Stimulated activated CD8-positive, alpha-beta memory T cell treated with anti-CD3 and anti-CD28 coated beads, Interleukin-15, amount 100 ng/mL, for 1 hour (primary cell): ENCODE measurements at places on chromosomes 5 and 9.

DNA sequence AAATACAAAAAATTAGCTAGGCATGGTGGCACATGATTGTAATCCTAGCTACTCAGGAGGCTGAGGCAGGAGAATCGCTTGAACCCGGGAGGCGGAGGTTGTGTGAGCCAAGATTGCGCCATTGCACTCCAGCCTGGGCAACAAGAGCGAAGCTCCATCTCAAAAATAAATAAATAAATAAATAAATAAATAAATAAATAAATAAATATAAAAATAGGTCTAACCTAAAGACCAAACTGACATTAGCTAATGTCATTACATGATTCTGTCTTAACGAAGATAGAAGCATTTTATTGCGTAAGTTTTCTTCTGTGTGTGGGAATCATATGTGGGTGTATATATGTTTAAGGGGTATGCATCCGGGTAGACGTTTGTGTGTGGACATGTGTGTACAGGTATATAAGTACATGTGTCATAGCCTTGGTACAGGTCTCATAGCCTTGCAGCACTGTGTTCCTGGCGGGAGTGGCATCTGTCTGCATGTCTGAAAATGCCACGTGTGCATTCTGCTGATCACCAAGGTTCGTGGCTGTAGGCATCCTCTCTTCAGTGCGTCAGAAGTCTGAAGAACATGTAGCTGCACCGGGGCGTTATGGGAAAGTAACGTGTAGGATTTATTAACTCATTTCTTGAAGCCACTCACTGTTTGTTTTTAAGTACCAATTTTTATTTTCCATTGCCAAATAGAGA lies 298.1 kb downstream of the NR3C1 start:
- no peak for DNase-seq

DNA sequence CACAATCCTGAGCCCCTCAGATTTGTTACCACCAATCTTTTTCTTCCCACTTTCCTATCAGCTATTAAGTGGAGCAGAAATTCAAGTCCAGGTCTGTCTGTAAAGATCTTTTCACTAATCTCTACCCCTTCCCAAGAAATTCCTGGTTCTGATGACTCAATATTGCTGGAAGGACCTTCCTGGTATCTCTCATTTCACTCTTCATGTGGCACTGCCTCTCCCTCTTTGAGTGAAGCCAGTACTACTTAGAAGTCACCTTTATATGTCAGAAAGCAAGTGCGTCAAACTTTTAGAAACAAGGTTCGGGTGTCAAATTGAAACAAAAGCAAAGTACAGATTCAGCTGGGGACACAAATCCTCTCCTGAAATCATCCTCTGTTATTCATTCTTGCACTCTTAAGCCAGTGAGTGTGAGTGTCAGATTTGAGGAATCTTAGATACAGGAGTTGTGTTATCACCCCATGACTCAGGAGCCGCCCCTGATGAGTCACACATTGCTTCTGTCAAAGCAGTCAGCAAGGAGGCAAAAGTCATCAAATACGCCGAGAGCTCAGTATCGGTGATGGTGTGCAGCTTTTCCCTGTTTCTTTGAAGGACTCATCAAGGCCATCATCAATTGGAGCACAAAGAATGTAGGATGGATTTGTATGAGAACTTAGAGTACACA lies 313.0 kb downstream of the CETN3 start:
- no peak for DNase-seq

GRCh38 chr5:174844971-174845370 lies 120.6 kb downstream of the MSX2 start:
- no peak for DNase-seq

DNA sequence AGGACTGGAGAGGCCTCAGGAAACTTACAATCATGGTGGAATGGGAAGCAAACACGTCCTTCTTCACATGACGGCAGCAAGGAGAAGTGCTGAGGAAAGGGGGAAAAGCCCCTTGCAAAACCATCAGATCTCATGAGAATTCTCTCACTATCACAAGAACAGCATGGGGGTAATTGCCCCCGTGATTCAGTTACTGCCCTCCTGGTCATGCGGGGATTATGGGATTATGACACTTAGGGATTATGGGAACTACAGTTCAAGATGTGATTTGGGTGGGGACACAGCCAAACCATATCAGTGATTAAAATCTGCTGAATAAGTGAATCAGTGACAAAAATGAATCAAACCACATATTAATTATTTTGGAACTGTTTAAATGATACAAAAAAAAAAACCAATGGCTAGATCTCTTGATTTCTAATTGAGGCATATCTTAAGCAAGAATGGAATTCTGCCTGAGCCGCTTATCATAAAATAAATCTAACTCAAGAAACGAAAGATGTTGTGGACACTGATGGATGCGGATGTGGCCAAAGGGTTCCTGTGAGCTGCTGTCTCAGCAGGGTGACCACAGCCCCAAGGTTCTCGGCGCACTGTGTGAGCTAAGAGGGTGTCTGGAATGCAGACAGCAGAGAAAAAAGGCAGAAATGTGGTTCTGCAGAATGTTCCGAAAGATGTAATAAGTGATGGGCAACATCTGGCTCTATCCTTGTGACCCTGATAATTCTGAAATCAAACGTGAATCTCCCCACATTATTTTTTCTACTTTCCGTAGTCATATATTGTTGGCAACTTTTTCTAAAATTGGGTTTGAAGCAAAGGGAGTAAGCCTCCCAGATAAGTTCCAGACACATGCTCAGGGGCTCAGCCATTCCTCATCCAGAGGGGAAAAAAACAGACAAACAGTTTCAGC lies 107.2 kb upstream of the ICE1 start:
- no peak for DNase-seq

DNA sequence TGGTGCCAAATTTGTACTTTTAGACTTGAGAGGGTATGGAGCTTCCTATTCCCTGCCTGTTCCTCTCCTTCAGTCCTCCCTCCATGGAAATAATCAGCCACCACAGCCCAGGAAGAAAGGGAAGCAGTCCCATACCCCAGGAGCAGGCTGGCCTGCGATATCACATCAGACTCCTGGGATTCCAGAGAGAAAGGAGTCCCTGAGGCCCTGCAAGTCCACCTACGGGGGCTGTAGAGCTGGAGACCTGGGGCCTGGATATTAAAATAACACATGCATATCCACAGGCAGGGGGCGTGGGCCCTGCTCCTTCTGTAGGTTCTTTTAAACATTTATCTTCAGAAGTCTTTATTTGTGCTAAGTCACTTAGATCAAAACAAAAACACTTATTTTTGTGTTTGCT lies 117.2 kb downstream of the TMEM174 start:
- no peak for DNase-seq

- DNase-seq, result no peak
These were observed 5.7 kb downstream of the NEURL1B start for GRCh38 chr5:172646716-172647285.

DNA sequence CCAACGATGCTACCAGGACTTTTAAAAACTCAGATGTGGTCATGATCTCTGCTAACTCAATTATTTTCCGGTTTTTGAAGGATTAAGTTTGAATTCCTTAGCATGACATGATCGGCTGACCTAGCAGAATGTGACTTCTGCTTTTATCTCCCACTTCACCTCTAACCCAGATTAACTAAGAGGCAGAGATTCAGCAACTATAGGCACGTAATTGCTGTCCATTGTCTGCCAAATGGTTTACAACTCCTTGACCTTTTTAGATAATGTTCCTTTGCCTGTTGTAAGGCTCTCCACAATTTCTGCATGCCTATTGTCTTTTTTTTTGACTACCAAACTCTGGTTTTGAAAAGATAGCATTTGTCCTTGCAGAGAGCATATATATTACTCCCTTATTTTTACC lies 268.2 kb downstream of the BRINP1 start:
- DNase-seq, result no peak

GRCh38 chr5:111667128-111667736 lies 89.8 kb downstream of the NREP start:
- no peak for DNase-seq

DNA sequence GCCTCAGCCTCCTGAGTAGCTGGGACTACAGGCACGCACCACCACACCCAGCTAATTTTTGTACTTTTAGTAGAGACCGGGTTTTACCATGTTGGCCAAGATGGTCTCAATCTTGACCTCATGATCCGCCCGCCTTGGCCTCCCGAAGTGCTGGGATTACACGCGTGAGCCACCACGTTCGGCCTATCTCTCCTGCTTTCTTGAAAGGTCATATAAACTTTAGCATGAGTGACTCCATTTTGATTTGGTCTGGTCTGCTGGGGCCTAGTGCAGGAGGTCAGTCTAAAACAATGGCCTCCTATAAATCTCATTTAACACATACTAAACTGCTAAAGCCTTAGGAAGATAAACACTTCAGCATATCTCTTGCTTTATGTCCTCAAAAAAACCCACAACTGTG lies 50.6 kb upstream of the GLDC start:
- DNase-seq, result no peak

GRCh38 chr9:129610473-129611306 lies 10.2 kb downstream of the C9orf50 start:
- peak; percentile 59 for DNase-seq

GRCh38 chr5:2066373-2066772 lies 183.6 kb upstream of the IRX4 start:
- DNase-seq, result no peak

DNA sequence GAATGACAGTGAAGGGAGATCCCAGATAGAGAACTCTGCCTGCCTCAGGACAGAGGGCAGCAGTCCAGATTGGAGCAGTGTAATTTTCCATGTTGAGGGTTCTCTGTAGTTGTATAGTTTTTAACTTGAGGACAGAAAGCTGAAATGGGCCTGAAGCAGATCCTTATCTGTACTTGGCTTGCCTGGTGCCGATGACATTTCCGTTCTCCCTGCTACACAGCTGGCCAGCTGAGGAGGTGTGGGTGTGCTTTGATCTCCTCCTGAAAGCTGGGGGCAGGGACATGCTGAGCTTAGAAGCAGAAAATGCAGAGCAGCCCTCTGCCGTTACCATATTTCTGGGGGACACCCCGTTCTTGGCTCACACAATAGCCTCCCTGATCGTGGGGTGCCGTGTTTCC lies 10.5 kb downstream of the GLRX start:
- DNase-seq, result no peak

GRCh38 chr9:98108531-98109031 lies 10.4 kb downstream of the TRIM14 start:
- DNase-seq, result no peak

- no peak for DNase-seq
These were observed 170.1 kb downstream of the SLF1 start for GRCh38 chr5:94788527-94788926.

DNA sequence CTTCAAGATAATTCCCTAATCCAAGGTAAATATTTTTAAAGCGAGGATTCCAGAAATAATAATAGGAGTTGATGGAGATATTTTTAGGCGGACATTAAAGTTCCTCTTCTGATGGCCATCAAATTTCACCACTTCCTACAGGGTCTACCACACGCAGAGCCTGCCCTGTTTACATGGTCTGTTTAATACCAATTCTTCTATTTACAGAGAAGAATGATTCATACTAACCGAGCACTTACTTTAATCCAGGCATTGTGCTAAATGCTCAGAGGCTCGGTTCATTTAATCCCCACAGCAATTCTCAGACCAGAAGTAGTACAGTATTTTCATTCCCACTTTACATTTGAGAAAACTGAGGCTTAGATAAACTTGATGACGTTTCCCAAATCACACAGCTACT lies 3.0 kb upstream of the ITGA1 start:
- DNase-seq, result no peak

GRCh38 chr9:110814159-110814558 lies 145.6 kb downstream of the MUSK start:
- no peak for DNase-seq

DNA sequence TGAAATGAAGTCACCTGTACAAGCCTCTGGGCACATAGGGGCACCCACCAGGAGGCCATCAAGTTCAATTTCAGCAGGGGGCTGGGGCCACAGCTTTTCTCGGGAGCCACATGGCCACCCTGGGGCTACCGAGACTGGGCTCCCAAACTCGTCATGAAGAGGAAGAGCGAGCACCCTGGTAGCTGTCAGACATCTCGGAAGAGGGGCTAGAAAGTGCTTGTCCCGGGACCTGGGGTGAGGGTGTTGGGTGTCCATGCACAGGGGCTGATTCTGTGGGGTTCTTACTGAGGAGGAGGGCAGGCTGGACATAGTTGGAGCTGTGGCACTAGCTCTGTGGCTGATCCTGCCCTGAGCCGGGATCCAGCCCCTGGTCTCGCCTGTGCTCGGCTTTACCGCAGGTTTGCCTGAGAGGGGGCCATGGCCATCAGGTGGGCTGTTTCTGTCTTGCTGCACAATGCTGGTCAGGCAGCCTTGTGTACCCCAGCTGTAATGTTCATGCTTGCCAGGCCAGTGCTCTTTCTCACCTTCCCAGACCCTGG lies 70.3 kb downstream of the PHF2 start:
- DNase-seq, result no peak

- DNase-seq, result no peak
These were observed 15.8 kb downstream of the BTF3 start for GRCh38 chr5:73513996-73514395.

DNA sequence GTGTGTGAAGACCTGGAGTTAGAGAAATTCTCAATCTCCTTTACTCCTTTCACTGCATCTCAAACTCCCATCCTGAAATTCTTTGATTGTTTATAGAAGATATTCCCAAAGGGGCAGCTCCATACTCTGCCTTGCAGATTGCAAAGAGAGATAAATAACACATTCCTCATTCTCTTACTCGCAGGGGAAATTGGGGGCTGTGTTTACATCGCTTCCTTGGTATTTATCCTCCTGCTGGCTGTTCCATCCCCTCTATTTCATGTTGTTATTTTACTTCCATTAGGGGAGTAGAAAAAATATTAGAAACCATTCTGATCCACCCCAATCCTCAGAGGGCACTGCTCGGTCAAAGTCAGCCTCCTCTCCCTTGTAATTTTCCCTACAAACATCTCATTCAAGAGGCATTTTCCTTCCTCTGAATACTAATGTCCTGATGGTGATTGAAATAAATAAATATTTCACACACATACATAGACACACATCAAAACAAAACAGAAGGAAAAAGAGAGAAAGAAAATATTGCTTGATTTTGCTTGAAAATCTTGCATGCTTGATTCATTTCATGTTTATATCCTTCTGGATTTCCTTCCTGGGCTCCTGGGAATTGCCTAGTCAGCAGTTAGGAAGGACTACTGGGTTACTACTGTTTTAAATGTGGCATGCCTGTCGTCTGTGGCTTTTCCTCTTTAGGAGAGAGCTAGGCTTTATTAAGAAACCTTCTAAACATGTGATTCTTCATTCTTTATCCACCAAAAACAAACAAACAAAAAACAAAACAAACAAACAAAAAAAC lies 420.1 kb upstream of the PAPPA start:
- DNase-seq, result no peak
